ENCODE measurements at places on chromosomes 7 and 10.

DNA sequence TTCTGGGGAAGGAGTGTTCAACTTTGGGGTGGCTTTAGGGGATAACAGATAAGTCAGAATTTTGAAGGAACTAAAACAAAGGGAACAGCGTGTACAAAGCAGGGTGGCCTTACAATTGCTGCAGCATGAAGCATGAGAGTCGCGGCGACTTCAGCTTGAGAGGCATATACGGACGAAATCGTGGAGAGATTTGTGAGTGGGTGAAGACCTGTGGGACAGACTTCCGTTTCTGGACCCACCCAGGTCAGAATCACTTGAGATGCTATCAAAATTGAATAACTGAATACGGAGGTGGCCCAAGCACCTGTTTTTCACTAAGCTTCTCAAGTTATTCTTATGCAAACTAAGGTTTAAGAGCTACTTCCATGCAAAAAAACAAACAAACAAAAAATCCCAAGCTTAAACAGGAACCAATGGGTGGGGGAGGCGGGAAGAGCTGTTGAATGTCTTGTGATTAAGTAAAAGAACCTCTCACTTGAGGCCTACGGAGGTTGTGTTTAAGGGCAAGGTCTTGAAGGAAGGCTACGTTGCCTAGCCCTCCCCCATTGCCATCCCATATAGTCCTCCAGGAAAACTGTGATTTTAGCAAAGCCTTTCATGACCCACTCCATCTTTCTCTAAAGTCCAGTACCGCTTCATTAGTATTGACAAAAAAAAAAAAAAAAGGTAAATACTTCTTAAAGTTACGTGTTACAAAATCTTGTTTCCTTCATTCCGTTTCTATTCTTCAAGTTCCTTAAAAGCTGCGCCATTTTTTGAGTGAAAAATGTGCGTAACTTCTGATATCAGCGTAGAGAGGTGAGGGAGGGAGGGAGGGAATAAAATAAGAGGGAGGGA is 1.3 kb upstream of the TRIM24 start:
- no peak for DNase-seq

- DNase-seq = no peak
Observed at GRCh38 chr10:71782917-71783490, 9.7 kb upstream of the VSIR start.

GRCh38 chr7:151460474-151460855 is 20.5 kb upstream of the CRYGN start:
- no peak for DNase-seq

GRCh38 chr7:1283337-1283736 is 50.7 kb downstream of the UNCX start:
- DNase-seq = no peak

DNA sequence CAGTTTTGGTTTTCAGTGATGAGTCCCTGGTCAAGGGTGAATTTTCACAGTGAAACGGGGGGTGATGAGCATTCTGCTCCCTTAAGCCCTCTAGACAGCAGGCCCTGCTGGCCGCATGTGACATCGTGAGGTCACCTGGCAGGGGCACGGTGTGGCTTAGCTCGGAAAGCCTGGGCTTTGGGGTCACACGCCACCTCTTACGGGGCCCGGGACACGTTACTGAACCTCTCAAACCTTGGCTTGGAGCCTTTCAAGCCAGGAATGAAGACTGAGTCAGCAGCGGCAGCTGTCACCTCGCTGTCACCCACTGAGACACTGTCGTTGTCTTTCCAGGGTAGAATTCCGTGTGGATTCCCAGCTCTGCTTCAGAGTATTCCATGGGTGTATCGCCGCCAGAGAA is 4.1 kb downstream of the GET4 start:
- no peak for DNase-seq

DNA sequence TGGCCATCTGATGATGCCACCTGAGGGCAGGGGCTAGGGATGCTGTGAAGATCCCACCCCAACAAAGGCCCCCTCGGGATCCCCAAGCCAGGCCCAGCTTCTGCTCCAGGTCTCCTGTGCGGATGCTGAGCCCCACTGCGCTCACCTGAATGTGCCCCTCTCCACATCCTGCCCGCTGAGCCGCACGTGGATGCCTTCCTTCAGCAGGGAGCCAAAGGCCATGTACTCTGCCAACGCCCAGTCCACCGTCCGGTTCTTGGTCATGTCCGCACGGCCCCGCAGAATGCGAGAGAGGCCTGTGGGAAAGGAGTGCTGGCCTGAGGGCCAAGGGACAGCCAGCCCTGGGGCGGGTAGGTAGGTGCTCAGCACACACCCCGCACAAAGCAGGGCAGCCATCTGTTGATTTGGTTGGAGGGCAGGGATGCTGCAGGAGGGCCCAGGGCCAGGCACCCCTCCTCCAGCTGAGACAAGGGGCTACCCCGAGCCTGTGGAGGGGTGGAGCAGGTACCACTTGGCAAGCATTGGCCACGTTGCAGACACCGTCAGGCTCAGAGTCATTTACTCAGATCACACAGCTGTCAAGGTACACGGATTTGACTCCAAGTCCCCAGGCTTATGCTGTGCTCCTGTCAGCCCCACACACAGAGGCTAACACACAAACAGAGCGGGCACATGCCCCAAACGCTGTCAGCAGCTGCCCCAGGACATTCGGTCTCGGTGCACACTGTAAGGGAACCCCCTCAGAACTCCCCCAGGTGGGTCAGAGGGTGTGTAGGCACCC is 19.2 kb downstream of the OGDHL start:
- no peak for DNase-seq

- no peak for DNase-seq
Observed at GRCh38 chr10:97116462-97117162, 69.1 kb downstream of the SLIT1 start.

- no peak for DNase-seq
Observed at GRCh38 chr10:16120563-16120962, 260.3 kb upstream of the MINDY3 start.

- no peak for DNase-seq
Observed at GRCh38 chr10:129522041-129522585, 55.1 kb downstream of the MGMT start.

DNA sequence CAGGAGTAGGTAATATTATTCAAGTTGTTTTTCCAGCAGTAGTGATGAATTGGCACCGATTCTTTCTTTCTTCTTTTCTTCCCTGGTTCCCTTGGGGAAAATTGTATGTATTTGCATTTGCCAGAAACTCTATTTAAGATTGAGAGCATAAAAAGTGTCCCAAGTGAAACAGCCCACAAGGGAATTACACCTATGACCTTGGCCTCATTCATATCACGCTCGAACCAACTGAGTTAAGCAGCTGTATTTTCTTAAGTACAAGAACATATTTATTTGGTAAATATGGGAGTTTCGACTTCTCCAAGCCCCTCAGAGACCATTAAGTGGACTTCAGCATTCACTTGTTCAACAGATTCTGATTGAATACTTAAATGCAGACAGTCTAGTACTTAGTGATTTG is 54.1 kb upstream of the MET start:
- no peak for DNase-seq

- peak; percentile 47 for DNase-seq
Observed at GRCh38 chr10:103416436-103417147, 20.2 kb downstream of the PDCD11 start.

DNA sequence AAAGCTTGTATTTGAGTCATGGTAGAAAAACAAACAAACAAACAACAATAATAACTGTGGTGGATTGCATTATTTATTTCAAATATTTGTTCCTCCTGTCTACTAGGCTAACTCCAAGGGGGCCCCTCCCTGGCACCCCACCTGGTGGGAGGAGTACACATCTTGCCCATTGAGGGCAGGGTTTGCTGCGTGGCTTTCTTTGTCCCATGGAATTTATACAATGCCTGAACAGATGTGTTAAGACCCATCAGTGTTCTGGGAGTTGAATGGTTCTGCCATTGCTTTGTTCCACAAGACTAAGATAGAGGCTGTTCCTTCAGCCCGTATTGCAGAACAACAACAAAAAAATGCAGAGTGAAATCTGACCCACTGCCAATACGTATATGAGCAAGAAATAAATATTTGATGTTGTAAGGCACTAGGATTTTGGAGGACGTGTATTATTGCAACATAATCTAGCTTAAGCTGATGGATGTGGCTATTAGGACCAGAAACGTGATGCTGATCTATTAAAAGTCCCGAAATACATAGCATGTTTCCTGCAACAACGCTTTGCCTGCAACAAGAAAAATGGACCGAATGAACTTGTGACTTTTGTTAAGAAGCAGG is 119.1 kb upstream of the JCAD start:
- no peak for DNase-seq

DNA sequence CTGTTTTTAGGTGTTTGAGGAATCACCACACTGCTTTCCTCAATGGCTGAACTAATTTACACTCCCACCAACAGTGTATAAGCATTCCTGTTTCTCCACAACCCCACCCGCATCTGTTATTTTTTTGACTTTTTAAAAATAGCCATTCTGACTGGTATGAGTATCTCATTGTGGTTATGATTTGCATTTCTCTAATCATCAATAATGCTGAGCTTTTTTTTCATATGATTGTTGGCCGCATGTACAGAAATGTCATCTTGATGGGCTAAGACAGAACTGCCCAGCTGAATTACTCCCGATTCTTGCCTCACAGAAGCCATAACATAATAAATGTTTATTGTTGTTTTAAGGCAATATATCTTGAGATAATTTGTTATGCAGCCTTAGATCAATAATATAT is 93.1 kb upstream of the DKK1 start:
- DNase-seq = no peak

DNA sequence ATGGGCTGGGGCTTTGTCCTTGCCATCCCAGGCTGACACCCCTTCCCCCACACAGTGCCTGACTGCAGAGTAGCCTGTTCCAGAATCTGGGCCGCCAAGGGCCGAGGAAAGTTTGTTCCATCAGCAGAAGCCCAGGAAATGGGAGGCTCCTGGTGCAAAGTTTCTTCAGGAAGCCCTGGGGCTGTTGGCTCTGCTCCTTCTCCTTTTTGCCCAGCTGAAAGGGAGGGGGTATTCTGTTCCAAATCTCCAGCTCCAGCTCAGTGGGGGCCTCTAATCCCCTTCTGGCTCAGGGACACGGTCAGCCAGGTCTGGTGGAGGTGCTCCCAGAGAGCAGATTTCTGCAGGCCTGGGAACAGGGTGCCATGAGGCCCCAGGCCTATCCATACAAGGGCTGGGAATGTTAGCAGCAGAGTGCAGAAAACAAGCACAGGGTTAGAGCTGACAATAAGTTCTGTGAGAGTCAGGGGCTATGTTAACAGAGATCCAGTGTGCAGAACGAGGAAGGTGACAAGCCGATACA is 399.5 kb downstream of the RPS24 start:
- no peak for DNase-seq

DNA sequence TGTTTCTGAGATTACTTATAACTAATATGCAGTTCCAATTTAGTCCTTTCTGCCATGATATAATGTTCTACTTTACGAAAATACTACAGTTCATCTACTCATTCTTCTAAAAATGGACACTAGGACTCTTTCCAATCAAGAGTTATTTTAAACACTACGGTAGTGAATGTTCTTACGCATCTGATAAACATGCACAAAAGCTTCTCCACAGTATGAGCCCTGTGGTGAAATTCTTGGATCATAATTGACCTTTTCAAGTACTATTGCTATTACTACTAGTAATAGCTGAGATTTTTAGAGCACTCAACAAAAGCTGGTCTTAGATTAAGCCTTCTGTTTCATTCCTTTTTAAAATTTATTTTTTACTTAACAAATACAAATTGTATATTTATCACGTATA is 106.4 kb downstream of the CH25H start:
- no peak for DNase-seq

DNA sequence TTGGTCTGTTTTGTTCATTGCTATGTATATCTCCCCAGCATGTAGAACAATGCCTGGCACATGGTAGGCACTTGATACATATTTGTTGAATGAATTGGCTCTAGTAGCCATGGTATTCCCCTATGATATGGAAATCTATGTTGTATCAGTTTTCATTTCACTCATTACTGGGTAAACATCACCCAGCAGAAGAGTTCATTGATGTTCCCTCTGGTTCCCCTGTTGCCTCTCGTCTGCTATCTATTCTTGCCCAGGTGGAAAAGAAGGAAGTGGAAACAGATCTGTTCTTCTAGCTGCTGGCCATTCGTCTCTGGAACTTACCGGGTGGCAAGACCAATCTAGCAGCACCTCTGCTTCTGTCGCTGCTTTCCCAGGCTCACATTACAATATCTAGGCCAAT is 71.5 kb downstream of the LRRC4 start:
- DNase-seq = no peak

DNA sequence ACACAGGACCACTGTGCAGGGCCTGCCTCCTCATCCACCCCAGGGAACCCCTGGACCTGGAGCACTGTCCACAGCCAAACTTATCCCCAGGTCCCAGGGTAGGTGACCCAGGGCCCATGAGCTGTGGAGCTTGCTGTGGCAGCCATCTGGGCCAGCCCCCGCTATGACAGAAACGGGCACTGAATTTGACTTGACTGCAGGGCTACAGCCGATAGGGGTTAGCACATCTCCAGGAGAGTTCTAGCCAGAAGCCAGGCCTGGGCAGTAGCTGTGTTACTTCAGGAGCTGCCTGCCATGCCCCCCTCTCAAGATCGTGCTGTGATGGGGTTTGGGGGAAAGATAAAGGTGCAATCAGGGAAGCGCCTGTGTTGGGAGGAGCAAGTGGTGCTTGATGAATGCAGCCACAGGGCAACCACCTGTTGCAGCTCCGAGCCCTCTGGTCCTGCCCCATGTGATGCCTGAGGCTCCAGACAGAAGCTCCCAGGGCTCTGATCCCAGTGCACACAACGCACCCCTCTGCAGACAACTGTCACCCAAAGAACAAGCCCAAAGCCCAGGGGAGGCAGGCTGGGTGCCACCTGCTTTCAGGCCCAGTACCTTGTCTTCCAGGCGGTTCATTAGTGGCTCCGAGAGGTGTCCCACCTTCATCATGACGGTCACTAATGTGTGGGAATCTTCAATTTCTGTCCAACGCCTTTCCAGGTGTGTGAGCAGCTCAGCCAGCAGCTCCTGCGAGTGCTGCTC is 6.5 kb downstream of the TBRG4 start:
- DNase-seq = no peak

DNA sequence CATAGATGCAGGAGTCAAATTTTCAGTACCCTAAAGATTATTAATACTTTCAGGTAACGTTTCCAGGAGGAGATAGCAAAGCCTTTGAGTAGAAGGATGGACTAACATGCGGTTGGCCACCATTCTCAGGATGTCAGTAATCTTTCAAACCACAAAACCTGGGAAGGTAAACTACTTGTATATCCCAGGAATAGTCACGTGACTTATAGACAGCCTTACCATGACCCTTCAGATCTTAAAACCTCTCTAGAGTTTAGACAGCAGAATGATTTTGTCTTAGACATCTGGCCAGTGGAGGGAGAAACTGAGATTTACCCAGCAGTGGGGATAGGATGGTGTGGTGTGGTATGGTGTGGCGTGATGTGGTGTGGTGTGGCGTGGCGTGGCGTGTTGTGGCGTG is 447.8 kb upstream of the GALNT17 start:
- DNase-seq = no peak

Measured in stimulated activated CD4-positive, alpha-beta T cell treated with anti-CD3 and anti-CD28 coated beads, Interleukin-2, amount 100 ng/mL, for 24 hours (primary cell).